Fibroblast of lung (primary cell): ENCODE measurements at places on chromosomes 5 and 9. TPM values are rescaled to one million over a fixed set of nuclear protein-coding genes. Genes with fewer than 3 reads are reported as not detected.

The MGAT4B gene
- total RNA-seq = 116 and 157 TPM in 2 replicates

The PCDHA9 gene
- total RNA-seq = 0.26 and 0.33 TPM in 2 replicates

The NOTCH1 gene
- total RNA-seq = 10.9 and 12.1 TPM in 2 replicates

The IL13 gene
- not detected in 2 replicates for total RNA-seq

The PCDHB13 gene
- total RNA-seq = 0.26 and 1.5 TPM in 2 replicates

The EDIL3 gene
- 9.2 and 12.1 TPM in 2 replicates for total RNA-seq

The RNF180 gene
- total RNA-seq = 2.6 and 2.8 TPM in 2 replicates

The ADRB2 gene
- 1.0 and 4.5 TPM in 2 replicates for total RNA-seq

The SLC1A1 gene
- 4.1 and 4.5 TPM in 2 replicates for total RNA-seq

The JAKMIP2 gene
- 0.51 and 1.3 TPM in 2 replicates for total RNA-seq

The DAB2 gene
- 161 and 217 TPM in 2 replicates for total RNA-seq

The ZNF483 gene
- total RNA-seq = 1.5 and 4.3 TPM in 2 replicates

The NAIP gene
- total RNA-seq = 1.5 and 3.8 TPM in 2 replicates

The SLC6A7 gene
- total RNA-seq = not detected in 2 replicates

The PRDM9 gene
- total RNA-seq = not detected in 2 replicates

The FOXD4L4 gene
- total RNA-seq = 0.26 TPM in 1 of 2 replicates, not detected in the other

The SH3RF2 gene
- total RNA-seq = 0.26 and 1.2 TPM in 2 replicates

The FOXD4 gene
- 0.17 and 0.26 TPM in 2 replicates for total RNA-seq

The AKNA gene
- total RNA-seq = 9.8 and 19.3 TPM in 2 replicates

The PCDHGA9 gene
- 2.6 and 4.8 TPM in 2 replicates for total RNA-seq

The CD72 gene
- 1.0 and 2.8 TPM in 2 replicates for total RNA-seq

The CER1 gene
- not detected in 2 replicates for total RNA-seq

The GFI1B gene
- total RNA-seq = under 0.01 TPM in 1 of 2 replicates, not detected in the other

The GADD45G gene
- total RNA-seq = 2.3 and 3.5 TPM in 2 replicates

The VLDLR gene
- 16.4 and 26.3 TPM in 2 replicates for total RNA-seq

The PCDHGA8 gene
- total RNA-seq = 2.6 and 4.6 TPM in 2 replicates

The LHX6 gene
- not detected in 2 replicates for total RNA-seq

The SLIT3 gene
- total RNA-seq = 4.6 and 8.0 TPM in 2 replicates

The SLC46A2 gene
- not detected in 2 replicates for total RNA-seq

The AMBP gene
- 0.17 and 0.51 TPM in 2 replicates for total RNA-seq

The FBXO4 gene
- total RNA-seq = 13.4 and 14.1 TPM in 2 replicates

The KIF4B gene
- under 0.01 TPM in 2 replicates for total RNA-seq

The LECT2 gene
- not detected in 2 replicates for total RNA-seq

The NKD2 gene
- total RNA-seq = under 0.01 and 0.26 TPM in 2 replicates

The PCDHGA4 gene
- 2.8 and 7.6 TPM in 2 replicates for total RNA-seq

The DNAJA1 gene
- total RNA-seq = 116 and 134 TPM in 2 replicates

The GRXCR2 gene
- not detected in 2 replicates for total RNA-seq

The DRD1 gene
- total RNA-seq = 2.0 and 2.6 TPM in 2 replicates

The ANKRD18B gene
- under 0.01 and 0.17 TPM in 2 replicates for total RNA-seq

The OMD gene
- under 0.01 and 0.17 TPM in 2 replicates for total RNA-seq

The ISCA1 gene
- total RNA-seq = 19.2 and 22.6 TPM in 2 replicates

The TRIM36 gene
- total RNA-seq = under 0.01 and 0.33 TPM in 2 replicates

The PCDHGC4 gene
- total RNA-seq = 1.5 and 3.0 TPM in 2 replicates

The SPATA31D4 gene
- total RNA-seq = not detected in 2 replicates

The ADAMTS16 gene
- total RNA-seq = under 0.01 and 0.17 TPM in 2 replicates

The FAM163B gene
- not detected in 2 replicates for total RNA-seq

The SPATA31A3 gene
- not detected in 2 replicates for total RNA-seq

The LCN15 gene
- total RNA-seq = not detected in 2 replicates

The PPP1R26 gene
- total RNA-seq = 8.7 and 8.9 TPM in 2 replicates

The PKD2L2 gene
- 0.26 TPM in 1 of 2 replicates, not detected in the other for total RNA-seq

The TNFSF8 gene
- not detected in 2 replicates for total RNA-seq

The DDX4 gene
- total RNA-seq = not detected in 2 replicates

The DOCK8 gene
- total RNA-seq = under 0.01 TPM in 2 replicates

The PFN3 gene
- not detected in 2 replicates for total RNA-seq

The PCDHB10 gene
- total RNA-seq = 0.77 and 2.0 TPM in 2 replicates

The DPYSL3 gene
- total RNA-seq = 135 and 206 TPM in 2 replicates

The TMEM215 gene
- total RNA-seq = not detected in 2 replicates

The CDC20B gene
- total RNA-seq = under 0.01 TPM in 1 of 2 replicates, not detected in the other
